ENCODE measurements at places on chromosomes 6 and 20. TPM values are rescaled to one million over a fixed set of nuclear protein-coding genes. Genes with fewer than 3 reads are reported as not detected.

DNA sequence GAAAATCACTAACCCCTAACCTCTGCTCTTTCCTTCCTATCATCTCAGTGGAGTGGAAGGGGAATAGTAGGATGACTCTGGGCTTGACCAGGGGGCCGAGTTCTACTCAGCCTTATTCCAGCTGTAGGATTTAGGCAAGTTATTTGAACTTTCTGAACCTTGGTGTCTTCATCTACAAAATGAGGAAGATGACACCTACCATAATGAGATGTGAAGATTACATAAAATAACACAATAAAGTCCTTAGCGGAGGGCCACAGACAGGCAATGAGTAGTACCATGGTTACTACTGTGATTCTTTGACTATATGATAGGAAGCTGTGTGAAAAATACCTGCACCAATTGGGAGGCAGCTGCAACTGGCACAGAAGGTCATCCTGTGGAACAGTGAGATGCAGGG, 53.6 kb upstream of the PIM1 start:
- H3K4me1 ChIP-seq: peaks cover 7% of the 10 kb centered on the region
- no peak for DNase-seq
- peak overlapping the region; percentile 30 for H3K27ac ChIP-seq
- peaks cover 2% of the 10 kb centered on the region for H3K27me3 ChIP-seq
- no peak overlapping the region for H3K4me3 ChIP-seq

Gene CALHM4
- total RNA-seq: not detected

DNA sequence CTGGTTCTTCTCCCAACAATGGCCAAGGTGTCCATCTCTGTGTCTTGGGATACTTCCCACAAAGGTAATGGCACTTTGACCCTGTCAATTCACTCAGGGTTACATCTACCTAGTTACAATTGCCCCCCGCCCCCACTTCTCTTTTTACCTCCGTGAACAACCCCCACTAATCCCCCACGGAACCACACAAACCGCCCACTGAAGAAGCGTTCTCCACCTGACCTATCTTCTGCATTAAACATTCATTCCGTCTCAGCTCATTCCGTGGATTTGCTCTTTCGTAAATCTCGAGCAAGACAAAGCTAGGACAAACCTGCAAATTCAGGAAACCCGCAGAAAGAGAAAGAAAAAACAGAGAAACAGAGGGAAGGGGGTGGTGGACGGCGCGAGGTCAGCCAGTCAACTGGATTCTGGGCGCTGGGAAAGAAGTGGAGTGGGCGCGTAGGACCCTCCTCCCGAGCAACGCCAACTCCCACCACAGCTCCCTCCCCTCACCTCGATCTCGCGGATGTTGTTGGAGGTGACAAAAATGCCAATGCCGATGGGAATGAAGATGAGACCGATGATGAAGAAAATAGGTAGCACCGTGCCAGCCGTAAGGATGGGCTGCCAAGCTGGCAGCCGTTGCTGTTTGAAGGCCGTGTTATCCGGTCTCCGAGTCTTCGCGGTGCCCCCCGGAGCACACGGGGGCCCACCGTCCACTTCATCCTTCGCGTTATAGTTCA, 523 bp downstream of the TMEM30A start:
- peaks cover 31% of the 10 kb centered on the region for H3K4me1 ChIP-seq
- no peak overlapping the region for H3K4me3 ChIP-seq
- H3K36me3 ChIP-seq: no peaks in the 10 kb centered on the region
- peak; percentile 15 for DNase-seq
- H3K27ac ChIP-seq: no peak overlapping the region
- H3K27me3 ChIP-seq: no peaks in the 10 kb centered on the region

DNA sequence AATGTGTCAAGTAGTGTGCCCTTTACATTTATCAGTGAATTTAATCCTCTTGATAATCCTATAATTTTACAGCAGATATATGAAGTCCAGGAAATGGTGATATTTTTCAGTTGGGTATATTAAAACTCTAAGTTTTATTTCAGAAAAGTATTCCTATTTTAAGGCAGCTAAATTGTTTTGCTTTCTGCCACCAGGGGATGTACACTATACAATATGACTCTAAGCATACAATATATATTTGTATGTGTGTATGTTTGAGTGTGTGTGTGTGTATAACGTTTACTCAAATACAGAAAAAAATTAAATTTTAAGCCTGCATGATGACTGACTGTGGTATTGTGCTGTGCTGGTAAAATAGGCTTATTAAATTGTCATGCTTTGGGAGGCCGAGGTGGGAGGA, 102.0 kb upstream of the RUNX2 start:
- no peak for DNase-seq
- H3K27me3 ChIP-seq: no peaks in the 10 kb centered on the region
- peaks cover 2% of the 10 kb centered on the region for H3K36me3 ChIP-seq
- no peak overlapping the region for H3K4me3 ChIP-seq
- H3K27ac ChIP-seq: no peak overlapping the region

DNA sequence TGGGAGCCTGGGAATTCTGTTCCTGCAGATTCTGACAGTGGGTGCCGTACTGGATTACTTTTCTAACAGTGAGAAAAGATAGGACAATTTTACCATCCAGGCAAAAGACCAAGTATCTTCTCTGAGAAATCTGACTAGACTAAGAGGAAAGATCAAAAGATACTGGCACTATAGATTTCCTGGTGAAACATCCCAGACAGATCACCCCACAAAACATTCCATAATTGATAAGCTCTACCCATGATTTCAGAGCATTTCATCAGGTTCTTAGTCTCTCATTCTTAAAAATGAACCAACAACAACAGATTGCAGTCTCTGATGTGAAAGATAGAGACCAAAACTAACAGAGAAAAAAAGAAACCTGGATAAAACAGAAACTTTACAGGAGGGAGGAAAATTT, 13.6 kb upstream of the UBR2 start:
- H3K4me1 ChIP-seq: peaks cover 12% of the 10 kb centered on the region
- H3K27me3 ChIP-seq: no peaks in the 10 kb centered on the region
- no peak overlapping the region for H3K27ac ChIP-seq
- no peak overlapping the region for H3K4me3 ChIP-seq
- H3K36me3 ChIP-seq: no peaks in the 10 kb centered on the region

GRCh38 chr6:30214657-30214982, 1.4 kb upstream of the TRIM26 start:
- H3K4me1 ChIP-seq: peaks cover 49% of the 10 kb centered on the region
- H3K36me3 ChIP-seq: peaks cover 21% of the 10 kb centered on the region
- no peak for DNase-seq

GRCh38 chr6:88848870-88849269, 114.5 kb downstream of the RNGTT start:
- no peak for DNase-seq
- no peak overlapping the region for H3K27ac ChIP-seq
- peaks cover 26% of the 10 kb centered on the region for H3K36me3 ChIP-seq
- H3K27me3 ChIP-seq: no peaks in the 10 kb centered on the region
- no peaks in the 10 kb centered on the region for H3K4me1 ChIP-seq

Gene PTCHD4
- not detected for total RNA-seq

Gene PPDPF
- total RNA-seq: 170 TPM

DNA sequence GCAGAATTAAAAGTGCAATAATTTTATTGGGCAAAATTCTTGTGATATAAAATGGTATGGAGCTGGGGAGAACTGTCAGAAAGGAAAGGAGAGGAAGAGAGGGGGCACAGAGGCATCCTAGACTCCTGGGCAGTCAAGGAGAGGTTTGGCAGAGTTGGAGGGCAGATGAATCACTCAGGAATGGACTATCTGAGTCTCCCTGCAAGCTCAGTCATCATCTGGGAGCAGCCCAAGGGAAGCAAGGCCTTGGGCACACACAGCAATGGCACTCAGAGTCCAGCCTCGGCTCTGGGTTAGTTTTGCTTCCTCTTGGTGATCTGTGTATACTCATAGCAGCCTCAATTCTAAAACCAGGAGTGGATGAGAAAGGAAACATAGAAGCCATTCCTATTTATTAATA, 67.2 kb downstream of the SLC22A1 start:
- H3K36me3 ChIP-seq: peaks cover 2% of the 10 kb centered on the region
- H3K4me3 ChIP-seq: no peak overlapping the region
- DNase-seq: no peak
- H3K4me1 ChIP-seq: no peaks in the 10 kb centered on the region
- H3K27me3 ChIP-seq: peaks cover 3% of the 10 kb centered on the region
- H3K27ac ChIP-seq: no peak overlapping the region

Gene CUL7
- 15.9 TPM for total RNA-seq

DNA sequence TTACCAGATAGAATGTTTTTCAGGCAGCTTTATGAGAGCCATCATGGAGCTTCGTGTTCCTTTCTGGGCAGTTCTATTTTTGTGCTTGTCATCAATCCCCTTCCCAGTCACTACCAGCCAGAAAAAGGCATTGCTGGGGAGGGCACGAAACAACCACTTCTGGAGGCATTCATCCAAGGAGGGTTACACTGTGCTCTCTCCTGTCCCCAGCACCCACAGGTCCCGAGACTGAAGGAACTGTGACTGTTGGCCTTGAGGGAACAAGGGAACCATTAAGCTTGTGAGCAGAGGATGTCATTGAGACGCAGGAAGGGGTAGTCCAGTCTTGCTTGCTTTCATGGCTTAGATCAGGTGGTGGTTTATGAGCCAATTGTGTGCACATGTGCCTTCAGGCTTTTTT, 20.1 kb upstream of the ENPP5 start:
- H3K36me3 ChIP-seq: no peaks in the 10 kb centered on the region
- H3K27me3 ChIP-seq: peaks cover 12% of the 10 kb centered on the region
- no peak overlapping the region for H3K4me3 ChIP-seq
- no peak for DNase-seq

DNA sequence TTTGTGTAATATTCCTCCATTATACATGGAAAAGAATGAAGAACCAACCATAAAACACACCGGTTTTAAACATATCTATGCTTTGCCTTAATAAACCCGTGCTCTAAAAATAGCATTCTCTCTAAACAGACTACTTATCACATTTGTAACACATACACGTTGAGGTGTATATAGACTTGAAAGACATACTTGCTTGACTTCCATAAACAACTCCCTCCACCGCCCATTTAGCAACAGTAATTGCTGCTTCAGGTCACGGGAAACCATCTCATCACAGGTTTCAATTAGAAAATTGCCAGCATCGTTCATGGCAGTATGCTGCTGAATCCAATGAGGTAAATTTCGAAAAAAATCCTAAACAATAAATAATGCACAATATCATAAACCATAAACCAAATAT, 174.0 kb downstream of the SYNE1 start:
- peaks cover 7% of the 10 kb centered on the region for H3K4me1 ChIP-seq
- no peak for DNase-seq
- no peaks in the 10 kb centered on the region for H3K36me3 ChIP-seq
- H3K4me3 ChIP-seq: no peak overlapping the region

GRCh38 chr6:166764473-166765233, 137.6 kb upstream of the RPS6KA2 start:
- DNase-seq: no peak
- no peaks in the 10 kb centered on the region for H3K27me3 ChIP-seq
- H3K27ac ChIP-seq: no peak overlapping the region
- H3K4me1 ChIP-seq: no peaks in the 10 kb centered on the region

GRCh38 chr6:16057446-16057845, 71.4 kb upstream of the MYLIP start:
- no peak for DNase-seq
- no peaks in the 10 kb centered on the region for H3K4me1 ChIP-seq
- no peak overlapping the region for H3K27ac ChIP-seq
- H3K4me3 ChIP-seq: no peak overlapping the region
- no peaks in the 10 kb centered on the region for H3K36me3 ChIP-seq
- H3K27me3 ChIP-seq: no peaks in the 10 kb centered on the region

DNA sequence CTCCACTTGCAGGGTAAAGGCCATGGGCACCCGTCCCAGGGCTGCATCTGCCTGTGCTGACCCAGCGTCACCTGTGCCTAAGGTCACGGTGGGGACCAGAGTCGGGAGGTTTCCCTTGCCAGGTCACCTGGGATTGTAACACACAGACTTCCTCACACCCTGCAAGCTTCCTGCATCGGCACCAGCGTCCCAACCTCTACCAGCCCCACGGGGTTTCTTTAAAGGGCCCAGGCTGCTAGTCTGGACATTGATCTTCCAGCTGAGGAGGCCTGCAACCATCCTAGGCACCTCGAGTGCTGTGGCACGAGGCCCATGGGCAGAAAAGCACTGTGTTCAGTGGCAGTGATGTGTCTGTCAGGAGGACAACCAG, 12.6 kb downstream of the ACSS1 start:
- no peak for DNase-seq
- peaks cover 65% of the 10 kb centered on the region for H3K4me1 ChIP-seq
- peak overlapping the region; percentile 90 for H3K27ac ChIP-seq
- H3K36me3 ChIP-seq: peaks cover 26% of the 10 kb centered on the region
- no peak overlapping the region for H3K4me3 ChIP-seq

DNA sequence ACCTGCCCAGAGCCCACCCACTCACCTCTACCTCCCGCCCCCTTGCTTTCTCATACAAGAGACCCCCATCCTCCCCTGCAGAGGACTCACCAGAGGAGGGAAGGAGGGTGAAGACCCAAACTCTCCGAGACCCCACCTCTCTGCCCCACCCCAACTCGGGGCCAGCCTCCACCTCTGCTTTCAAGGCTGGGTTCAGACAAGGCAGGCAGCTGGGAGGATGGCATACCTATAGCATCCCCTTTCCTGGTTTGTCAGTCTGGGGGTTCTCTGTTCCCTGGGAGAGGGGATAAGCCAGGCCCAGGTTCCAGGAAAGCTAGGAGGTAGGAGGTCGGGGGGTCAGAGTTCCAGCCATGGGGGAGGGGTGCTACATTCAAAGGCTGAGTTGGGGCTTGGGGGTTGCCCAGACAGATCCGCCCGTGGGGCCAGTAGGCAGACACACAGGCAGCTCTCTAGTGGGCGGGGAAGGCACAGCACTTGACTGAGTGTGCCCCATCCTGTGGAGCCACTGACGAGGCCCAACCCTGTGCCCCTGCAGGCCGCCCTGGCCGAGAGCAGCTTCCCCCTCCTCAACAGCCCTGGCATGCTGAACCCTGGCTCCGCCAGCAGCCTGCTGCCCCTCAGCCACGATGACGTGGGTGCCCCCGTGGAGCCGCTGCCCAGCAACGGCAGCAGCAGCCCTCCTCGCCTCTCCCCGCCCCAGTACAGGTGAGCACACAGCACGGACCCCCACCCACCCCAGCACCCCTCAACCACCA, 40.8 kb upstream of the MDFI start:
- peaks cover under 1% of the 10 kb centered on the region for H3K4me1 ChIP-seq
- DNase-seq: no peak
- H3K36me3 ChIP-seq: peaks cover 64% of the 10 kb centered on the region
- H3K27ac ChIP-seq: no peak overlapping the region

Gene CLDN20
- not detected for total RNA-seq

DNA sequence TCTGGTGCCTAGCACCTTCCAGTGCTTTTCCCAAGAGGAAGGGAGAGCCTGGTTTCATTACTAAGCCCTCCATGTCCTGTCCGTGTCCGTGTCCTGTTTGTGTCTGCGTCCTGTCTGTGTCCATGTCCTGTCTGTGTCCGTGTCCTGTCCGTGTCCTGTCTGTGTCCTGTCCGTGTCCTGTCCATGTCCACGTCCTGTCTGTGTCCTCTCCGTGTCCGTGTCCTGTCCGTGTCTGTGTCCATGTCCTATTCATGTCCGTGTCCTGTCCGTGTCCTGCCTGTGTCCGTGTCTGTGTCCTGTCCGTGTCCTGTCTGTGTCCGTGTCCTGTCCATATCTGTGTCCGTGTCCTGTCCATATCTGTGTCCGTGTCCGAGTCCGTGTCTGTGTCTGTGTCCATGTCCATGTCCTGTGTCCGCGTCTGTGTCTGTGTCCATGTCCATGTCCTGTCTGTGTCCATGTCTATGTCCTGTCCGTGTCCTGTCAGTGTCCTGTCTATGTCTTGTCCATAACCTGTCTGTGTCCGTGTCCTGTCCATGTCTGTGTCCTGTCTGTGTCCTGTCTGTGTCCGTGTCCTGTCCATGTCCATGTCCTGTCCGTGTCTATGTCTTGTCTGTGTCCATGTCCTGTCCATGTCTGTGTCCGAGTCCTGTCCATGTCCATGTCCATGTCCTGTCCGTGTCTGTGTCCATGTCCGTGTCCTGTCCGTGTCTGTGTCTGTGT, 54.4 kb upstream of the BHLHE23 start:
- DNase-seq: no peak
- H3K27ac ChIP-seq: no peak overlapping the region
- H3K4me3 ChIP-seq: no peak overlapping the region
- H3K36me3 ChIP-seq: no peaks in the 10 kb centered on the region
- H3K4me1 ChIP-seq: no peaks in the 10 kb centered on the region

Gene EDN3
- total RNA-seq: not detected
